ENCODE measurements at places on chromosomes 11 and 22.
A peak's percentile ranks its signal among the peaks of the same experiment; 100 is the strongest.

DNA sequence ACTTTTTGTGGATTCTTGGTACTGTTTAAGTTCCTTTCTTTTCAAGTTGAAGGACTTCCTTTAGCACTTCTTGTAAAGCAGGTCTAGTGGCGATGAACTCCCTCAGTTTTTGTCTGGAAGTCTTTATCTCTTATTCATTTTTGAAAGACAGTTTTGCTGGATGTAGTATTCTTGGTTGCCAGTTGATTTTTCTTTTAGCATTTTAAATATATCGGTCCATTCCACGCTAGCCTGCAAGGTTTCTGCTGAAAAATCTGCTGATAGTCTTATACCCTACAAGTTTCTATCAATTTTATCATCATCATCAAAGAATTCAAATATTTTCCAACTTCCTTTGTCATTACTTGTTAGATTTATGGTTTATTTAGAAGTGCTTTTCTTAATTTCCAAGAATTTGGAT, 14.7 kb upstream of the GLB1L2 start:
- DNase-seq = no peak

DNA sequence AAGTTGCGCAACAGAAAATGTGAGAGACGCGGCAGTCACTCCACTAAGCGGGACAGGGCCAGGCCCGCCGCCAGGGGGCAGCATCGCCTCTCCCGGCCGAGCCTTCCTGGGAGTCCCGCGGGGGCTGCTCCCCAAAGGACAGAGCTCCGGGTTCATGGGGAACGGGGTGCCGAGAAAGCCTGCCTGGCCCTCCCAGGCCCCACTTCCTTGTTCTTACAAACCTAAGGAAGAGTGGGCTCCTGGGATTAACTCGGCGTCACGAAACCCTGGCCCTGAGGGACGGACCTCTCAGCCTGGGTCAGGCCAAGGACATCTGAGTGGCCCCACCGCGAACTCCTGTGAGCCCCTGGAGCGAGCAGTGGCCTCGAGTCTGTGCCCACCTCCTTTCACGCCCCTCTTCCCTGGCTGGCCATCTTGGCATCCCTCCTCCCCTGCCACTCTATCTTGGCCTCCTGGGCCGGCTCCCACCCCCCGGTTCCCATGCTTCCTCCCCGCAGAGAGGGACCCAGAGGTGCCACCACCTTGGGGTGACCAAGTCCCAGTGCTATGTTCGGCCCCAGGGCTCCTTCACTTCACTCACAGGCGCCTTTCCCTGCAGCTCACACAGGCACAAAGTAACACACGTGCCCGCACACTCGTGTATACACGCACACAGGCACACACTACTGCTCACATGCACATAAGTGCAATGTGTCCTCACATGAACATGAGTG, 99.9 kb upstream of the FGF3 start:
- DNase-seq = peak; percentile 89

DNA sequence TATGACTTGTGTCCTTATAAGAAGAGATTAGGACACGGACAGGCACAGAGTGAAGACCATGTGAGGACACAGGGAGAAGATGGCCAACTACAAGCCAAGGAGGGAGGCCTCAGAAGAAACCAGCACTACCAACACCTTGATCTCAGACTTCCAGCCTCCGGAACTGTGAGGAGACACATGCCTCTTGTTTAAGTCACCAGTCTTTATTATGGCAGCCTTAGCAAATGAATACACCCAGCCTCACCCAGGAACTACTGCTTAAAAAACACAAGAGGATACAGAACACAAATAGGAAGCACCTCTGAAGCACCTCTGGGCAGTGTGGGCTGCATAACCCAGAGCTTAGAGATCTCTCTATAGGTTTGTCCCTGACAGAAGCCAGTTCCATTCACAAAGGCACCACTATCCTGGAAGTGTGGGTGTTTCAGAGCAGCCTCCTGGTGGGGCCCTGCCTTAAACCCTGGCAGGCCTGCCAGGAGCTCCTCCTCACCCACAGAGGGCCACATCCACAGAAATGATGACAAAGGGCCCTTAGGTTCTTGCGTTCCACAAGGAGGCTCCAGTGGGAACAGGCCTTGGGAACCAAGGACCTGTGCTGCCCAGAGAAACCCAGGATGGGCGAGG, 58.8 kb downstream of the CHRDL2 start:
- DNase-seq = no peak

DNA sequence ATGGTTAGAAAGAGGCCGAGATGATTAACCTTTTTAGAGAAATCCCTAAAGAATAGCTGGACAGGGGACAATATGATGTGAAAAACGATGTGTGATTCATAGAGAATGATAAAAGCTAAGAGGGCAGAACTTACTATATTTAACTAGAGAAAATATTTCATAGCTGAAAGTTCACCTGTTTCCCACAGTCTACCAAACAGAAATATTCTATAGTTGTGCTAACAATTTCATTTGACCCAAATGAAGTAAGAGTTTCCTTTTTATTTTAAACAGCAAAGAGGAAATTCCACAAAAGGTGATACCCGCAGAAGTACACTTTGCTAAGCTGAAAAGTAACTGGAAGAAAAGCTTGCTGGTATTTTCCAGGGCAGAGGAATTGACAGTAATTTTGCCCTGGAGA, 26.7 kb downstream of the ALKBH8 start:
- no peak for DNase-seq

DNA sequence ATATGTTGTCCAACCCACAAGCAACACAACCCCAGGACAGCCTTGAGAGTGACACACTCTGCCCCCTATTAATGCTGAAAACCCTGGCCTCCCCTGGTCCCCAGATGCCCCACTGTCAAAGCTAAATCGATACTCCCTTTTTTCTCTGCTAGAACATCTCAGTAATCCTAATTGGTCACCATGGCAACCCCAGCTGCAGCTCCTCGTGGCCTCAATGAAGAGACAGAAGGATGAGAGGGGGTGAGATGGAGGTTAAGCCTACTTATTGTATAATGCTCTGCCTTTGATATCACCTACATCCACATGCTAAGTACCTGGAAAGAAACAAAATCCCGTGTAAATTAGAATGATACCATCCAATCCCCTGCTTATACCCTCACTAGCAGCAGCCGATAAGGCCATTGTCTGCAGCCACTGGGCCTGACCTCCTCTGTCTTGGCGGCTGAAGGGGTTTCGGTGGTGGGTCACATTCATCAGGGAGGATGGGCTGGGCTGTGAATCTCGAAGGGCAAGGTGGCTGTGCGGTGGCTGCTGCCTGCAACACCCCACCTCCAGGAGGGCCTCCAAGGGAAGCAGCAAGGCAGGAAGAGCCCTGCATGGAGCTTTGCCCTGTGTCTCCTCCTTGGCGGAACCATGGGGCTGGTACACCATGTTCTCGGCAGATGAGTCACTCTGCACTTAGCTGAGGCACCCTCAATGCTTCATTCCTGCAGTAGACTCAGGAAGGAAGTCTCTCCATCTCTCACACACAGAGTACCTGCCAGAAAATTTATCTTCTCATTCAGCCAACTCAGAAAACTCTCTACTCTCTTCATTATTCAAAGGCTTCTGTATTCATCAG, 399.5 kb downstream of the BUD13 start:
- DNase-seq = no peak

- no peak for DNase-seq
Observed at GRCh38 chr22:36439481-36440271, 41.8 kb downstream of the TXN2 start.

GRCh38 chr22:17962168-17962567, 62.2 kb downstream of the MICAL3 start:
- no peak for DNase-seq

DNA sequence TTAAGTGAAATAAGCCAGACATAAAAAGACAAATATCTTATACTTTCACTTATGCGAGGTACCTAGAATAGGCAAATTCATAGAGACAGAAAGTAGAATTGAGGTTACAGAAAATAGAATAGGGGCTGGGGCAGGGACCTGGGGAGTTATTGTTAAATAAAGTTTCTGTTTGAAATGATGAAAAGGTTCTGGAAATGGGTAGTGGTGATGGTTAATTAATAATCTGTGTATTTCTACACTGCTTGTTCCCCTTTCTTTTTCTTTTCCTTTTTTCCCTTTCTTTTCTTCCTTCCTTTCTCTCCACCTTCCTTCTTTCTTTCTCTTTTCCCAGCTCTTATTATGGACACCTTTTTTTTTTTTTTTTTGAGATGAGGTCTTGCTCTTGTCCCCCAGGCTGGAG, 2.8 kb downstream of the NAALADL1 start:
- DNase-seq = no peak

DNA sequence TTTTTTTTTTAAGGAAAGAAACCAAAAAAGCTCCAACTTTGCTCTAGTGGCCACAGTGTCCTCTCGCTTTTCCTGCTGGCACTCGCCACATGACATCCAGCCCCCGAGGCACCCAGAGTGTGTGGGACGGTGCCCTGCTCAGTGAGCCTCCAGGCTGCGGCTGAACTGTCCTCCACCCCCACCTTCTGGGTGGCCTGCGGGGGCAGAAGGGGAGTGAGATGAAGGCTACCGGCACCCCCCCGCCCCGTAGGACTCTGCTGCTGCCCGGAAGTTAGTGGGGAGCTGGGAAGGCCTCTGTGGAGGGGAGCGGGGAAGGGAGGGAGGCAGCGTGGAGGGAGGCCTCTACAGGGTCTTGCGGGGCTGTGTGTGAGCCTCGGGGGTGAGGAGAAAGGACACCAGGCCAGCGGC, 264.4 kb downstream of the CTTN start:
- peak; percentile 22 for DNase-seq

DNA sequence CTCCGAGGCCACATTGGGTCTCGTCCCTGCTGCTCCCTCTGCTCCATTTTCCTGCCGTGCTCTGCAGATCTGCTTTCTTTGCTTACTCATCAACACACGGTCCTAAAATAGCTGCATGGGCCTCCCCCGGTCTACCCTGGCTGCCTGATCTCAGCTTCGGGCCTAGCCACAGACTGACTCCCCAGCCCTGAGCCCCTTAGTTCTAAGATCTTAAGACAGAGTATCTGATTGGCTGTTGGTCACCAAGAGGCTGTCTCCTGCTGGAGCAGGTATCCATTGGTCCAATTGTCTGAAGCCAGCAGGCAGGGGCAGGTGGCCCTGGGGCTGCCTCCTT, 53.7 kb upstream of the NECTIN1 start:
- DNase-seq = no peak

DNA sequence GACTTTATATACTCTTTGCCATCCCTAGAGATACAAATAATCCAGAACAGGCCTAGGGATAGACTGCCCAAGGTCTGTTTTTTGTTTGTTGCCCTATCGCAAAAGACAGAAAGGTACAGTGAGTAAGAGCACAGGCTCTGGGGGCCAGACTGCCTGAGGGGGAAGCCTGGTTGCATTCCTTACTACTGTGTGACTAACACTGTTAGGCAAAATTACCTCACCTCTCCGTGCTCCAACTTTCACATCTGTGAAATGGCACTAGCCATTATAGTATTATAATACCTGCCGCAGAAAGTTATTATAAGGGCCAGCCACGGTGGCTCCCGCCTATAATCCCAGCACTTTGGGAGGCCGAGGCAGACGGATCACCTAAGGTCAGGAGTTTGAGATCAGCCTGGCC, 14.5 kb downstream of the SLC35F2 start:
- DNase-seq = no peak

GRCh38 chr11:102522312-102523188, 8.0 kb downstream of the MMP7 start:
- DNase-seq = no peak

Measured in neural crest cell (in vitro differentiated cells).